ENCODE measurements at places on chromosomes 3 and 15. TPM values are rescaled to one million over a fixed set of nuclear protein-coding genes. Genes with fewer than 3 reads are reported as not detected.

Gene UBAP1L
- 3.1 TPM for total RNA-seq

Gene CLDN18
- not detected for total RNA-seq

Gene ACKR2
- 1.0 TPM for total RNA-seq

Gene BMF
- 11.0 TPM for total RNA-seq

Gene CHDH
- total RNA-seq = 0.28 TPM

Gene PPARG
- 60.2 TPM for total RNA-seq

Gene XCR1
- total RNA-seq = 0.18 TPM

- peak; percentile 86 for DNase-seq
These were observed 172.7 kb upstream of the TP63 start for GRCh38 chr3:189458528-189458927.

DNA sequence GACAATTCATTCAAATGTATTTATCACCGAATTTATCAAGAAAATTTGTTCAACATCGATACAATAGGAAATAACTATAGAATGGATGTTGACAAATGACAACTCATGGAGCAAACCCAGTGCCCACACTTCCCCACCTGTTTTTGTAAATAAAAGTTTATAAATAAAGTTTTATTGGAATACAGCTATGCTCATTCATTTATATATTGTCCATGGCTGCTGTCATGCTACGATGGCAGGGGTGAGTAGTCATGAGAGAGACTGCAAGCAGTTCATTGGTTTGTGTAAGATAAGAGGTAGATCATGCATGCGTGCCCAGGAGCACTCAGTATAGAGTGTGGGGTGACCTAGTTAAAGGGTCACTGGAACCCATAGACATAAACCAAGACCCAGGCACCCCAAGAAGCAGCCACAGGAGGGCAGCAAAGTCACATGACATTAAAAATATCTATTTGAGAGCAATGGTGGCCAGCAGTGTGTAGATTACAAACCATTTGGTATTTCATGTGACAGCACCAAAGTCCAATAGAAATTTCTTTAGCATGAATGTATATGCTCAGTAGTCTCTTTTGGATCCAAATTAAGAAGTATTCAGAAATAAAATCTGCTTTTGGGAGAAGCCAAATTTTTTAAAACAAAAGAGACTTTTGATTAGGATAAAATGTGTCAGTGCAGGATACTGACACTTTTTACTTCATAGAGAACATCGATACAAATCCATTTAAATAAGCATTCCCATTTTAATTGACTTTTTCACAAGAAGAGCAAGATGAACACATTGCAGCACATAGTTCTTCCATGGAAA is 794.8 kb downstream of the MCTP2 start:
- DNase-seq = no peak

DNA sequence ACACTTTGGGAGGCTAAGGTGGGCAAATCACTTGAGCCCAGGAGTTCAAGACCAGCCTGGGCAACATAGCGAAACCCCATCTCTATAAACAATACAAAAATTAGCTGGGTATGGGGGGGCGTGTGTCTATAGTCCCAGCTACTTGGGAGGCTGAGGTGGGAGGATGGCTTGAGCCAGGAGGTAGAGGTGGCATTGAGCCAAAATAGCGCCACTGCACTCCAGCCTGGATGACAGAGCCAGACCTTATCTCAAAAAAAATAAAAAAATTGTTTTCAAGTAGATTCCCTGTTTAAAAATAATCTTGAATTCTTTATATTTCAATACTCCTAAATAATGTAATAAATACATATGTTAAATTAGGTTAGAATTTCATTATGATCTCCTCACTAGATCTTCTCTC is 9.8 kb downstream of the HMCES start:
- DNase-seq = no peak

GRCh38 chr3:182212479-182213076 is 500.9 kb downstream of the SOX2 start:
- peak; percentile 87 for DNase-seq

- no peak for DNase-seq
These were observed 56.4 kb downstream of the IQSEC1 start for GRCh38 chr3:13016721-13017255.

- DNase-seq = no peak
These were observed 155.6 kb downstream of the NECTIN3 start for GRCh38 chr3:111227216-111227615.

DNA sequence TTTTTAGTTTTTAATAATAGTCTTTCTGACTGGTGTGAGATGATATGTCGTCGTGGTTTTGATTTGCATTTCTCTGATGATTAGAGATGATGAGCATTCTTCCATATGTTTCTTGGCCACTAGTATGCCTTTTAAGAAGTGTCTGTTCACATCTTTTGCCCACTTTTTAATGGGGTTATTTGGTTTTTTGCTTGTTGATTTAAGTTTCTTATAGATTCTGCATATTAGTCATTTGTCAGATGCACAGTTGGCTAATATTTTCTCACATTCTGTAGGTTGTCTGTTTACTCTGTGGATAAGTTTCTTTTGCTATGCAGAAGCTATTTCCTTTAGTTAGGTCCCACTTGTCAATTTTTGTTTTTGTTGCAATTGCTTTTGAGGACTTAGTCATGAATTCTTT is 185.4 kb downstream of the SUCNR1 start:
- no peak for DNase-seq

DNA sequence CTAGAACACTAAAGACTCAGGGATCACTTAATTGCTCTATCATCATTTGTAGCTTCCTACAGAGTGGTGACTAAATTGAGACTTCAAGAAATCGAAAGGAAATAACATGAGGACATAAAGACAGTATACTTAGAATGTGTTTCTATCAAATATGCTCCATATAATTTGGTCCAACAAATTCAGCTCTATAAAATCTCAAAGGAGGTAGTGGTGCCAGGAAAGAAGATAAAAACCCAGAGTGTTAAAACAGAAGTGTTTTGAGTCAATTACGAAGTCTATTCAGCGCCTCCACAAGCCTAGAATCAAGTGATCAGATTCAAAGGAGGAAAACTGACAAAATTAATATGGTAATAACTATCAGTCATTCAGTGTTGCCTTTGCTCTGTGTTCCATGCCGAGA is 22.9 kb downstream of the MAGI1 start:
- no peak for DNase-seq

DNA sequence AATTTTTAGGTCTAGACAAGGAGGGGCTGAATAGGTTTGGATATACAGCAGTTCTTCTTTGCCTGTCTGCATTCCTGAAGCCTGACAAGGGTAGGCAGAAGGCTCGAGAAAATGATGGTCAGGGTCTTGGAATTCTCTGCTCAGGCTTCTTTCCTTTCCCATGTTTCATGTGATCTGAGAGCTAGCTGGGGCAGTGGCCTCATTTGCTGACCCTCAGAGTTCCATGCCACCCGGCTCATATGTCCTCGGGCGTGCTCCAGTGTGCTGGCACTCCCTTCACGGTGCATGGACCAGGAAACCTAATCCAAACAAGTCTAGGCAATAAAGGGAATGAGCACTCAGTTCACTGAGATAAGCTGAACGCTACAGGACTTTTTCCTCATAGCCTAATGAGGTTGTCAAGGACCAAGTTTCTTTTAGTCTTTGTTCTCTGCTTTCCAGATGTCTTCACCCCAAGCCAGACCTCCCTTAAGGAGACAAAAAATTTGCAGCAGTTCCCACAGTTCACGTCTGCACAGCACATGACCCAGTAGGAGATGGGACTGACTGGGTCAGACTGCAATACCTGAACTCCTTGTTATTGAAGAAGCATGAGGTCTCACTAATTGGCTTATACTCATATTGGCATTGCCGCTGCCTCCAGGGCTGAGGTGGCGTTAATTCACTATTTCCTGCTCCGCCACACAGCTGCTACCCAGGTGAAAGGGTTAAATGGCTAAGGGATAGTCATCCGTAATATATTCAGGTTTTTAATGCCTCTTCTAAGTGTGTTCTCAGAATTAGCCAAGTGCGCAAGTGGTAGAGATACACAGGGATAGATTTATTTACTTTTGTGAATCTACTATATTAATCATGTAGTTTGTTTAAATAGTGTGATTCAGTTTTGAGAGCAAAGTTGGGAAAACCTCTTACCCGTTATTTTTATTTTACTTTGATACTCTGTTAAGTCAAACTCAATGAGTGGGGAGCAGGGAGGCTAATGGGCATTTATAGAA is 15.3 kb upstream of the RTP4 start:
- no peak for DNase-seq

GRCh38 chr15:96422125-96422524 is 91.6 kb downstream of the NR2F2 start:
- no peak for DNase-seq

DNA sequence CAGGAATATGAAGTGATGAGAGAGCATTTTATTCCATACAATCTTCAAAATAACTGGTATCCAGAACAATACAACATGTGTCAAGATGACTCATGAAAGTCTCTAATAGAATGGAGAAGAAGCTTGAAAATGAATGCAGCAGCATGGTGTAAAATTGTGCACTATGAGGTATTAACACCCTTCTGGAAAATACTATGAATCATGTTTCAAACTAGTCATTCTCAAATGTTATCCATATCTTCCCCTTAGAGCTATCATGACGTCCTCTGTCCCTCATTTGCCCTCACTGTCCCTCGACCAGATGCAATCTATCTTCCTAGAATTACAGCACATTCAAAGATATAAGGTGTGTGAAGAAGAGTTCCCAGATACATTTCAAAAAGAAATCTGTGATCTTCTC is 198.2 kb downstream of the NECTIN3 start:
- DNase-seq = no peak
